Cardiac septum (tissue), 1 donor: ENCODE measurements at places on chromosomes 5 and 9. TPM values are rescaled to one million over a fixed set of nuclear protein-coding genes. Genes with fewer than 3 reads are reported as not detected.
A peak's percentile ranks its signal among the peaks of the same experiment; 100 is the strongest.

DNA sequence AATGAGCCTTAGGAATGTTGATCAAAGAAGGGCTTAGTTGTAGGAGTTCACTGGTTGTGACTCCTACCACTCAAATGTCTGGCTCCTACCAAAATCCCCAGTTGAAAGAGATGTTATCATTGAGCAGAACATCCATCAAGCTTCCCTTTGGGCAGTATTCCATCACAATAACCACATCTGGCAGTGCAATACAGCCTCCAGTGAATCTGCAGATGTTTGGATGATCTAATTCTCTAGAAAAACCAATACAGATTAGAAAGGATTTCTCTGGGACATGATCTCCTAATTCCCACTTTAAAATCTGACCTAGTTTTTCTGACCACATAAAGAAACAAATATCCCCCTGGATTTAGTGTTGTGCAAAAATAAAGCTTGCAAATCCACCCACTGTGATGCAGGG is 81.6 kb downstream of the TMEM215 start:
- DNase-seq: no peak

DNA sequence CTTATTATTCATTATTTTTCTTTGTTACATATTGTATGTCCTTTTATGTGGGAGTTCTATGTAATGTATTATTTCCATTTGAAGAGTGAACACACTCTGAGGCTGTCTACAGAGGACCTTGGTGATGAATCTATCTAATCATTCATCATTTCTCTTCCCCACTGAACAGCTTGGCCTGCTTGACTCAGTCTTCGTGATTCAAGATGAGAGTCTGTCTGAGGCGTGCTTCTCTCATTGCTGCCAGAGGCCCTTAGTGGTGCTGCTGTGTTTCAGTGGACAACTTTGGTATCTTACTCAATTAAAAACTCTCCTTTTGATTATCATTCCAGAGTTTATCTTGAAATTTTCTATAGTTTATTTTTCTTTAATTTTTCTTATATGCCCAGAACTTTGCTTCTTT is 318.1 kb upstream of the DAB2 start:
- no peak for DNase-seq

- DNase-seq: peak; percentile 49
Observed at GRCh38 chr9:138052635-138053320, 175.2 kb downstream of the CACNA1B start.

GRCh38 chr5:172106511-172107356 is 81.3 kb downstream of the STK10 start:
- peak; percentile 87 for DNase-seq

DNA sequence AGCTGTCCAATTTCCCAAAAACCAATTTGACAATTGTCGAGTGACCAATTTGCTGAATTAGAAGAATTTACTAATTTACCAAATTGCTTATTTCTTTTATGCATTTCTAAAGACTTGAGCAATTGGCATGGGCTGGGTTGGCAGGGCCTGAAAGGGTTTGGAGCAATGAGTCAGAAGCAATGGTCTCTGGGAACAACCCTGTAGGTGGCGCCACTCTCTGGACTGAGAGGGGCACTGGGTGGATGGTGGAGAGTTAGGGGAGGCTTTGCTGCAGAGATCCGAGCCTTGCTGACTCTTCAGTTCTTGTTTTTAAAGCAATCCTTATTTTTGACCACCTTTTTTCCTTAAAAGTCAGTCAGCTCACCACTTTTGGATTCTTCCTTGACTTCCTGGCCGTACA is 71.5 kb upstream of the RPS23 start:
- DNase-seq: no peak

GRCh38 chr5:102845041-102845440 is 89.9 kb downstream of the PAM start:
- DNase-seq: no peak

GRCh38 chr5:157942595-157942994 is 83.7 kb upstream of the CLINT1 start:
- no peak for DNase-seq

GRCh38 chr9:129575818-129576217 is 45.1 kb downstream of the C9orf50 start:
- DNase-seq: no peak

- DNase-seq: peak; percentile 61
Observed at GRCh38 chr9:93585695-93586094, 9.3 kb downstream of the PHF2 start.

GRCh38 chr5:168136340-168136739 is 155.1 kb upstream of the WWC1 start:
- no peak for DNase-seq

DNA sequence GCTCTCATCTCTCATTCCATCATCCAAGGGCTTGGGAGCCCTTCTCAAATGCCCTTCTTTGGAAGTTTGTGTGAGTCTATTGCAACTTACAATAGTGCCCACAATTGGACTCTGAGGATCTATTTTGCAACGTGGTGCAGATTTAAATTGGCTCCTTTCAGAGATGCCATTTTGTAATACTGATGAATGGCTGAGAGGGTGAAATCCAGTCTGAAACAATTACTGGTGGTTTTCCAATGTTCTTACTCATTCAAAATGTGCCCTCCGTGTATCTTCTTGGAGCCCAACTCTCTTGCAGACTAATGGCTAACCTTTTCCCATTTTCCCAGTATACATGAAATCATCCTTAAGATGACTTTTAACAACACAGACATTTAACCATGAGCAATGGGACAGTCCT is 6.1 kb downstream of the ZNF462 start:
- DNase-seq: no peak

- DNase-seq: no peak
Observed at GRCh38 chr5:181220178-181220515, 2.9 kb upstream of the TRIM41 start.

DNA sequence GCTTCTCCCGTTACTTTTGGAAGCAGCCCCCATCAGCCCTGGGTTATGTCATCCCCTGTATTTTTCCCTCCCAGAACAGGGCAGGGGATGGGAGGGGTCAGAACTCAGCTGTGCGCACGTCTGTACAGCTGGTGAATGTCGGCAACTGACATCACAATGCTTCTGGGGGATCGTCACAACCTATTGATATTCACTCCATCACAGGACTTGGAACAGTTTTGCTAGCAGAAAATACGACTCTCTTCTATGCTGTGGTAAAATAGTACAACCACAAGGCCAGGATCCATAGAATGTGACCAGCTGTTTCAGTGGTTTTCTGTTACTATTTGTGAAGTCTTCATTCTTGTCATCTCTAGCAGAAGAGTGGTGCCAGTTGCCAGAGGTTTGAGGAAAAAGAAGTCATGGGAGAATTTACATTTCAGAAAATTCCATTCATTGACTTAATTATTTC is 77.1 kb upstream of the KLF4 start:
- no peak for DNase-seq

DNA sequence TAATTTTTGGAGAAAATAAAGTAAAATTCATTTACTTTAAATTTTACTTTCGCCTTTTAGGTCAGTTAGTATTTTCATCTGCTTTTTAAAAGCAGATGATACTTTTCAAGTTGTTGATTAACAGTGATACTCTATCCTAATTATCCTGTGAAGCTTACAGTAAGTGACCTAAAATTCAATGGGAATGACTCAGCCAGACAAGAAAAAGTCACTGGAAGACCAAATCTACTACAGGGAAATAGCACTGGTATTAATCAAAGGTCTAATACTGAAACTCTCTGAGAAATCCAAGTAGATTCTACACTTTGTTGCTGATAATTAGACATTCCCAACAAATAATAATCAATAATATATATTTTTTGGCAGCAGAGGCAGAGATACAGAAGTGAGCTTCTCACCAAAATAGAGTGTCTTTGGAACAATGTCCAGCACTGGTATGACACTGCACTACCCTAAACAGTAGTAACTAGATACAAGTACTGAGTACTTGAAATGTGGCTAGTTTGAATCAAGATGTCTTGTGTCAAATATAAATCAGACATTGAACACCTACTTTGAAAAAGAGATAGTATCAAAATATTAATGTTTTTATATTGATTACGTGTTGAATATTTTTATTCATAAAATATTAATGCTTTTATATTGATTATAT is 22.8 kb upstream of the ELL2 start:
- no peak for DNase-seq

DNA sequence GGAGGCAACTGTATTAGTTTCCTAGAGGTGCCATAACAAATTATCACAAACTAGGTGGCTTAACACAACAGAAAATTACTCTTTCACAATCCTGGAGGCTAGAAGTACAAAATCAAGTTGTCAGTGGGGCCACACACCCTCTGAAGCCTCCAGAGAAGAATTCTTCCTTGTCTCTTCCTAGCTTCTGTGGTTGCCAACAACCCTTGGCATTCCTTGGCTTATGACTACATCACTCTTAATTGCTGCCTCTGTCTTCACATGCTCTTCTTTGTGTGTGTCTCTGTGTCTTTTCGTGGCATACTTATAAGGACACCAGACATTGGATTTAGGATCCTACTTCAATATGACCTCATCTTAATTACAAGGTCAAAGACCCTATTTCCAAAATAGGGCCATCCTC is 327.5 kb downstream of the CHSY3 start:
- DNase-seq: no peak

GRCh38 chr9:76526026-76526425 is 67.0 kb downstream of the GCNT1 start:
- no peak for DNase-seq

GRCh38 chr9:125887172-125887571 is 140.0 kb downstream of the PBX3 start:
- no peak for DNase-seq

DNA sequence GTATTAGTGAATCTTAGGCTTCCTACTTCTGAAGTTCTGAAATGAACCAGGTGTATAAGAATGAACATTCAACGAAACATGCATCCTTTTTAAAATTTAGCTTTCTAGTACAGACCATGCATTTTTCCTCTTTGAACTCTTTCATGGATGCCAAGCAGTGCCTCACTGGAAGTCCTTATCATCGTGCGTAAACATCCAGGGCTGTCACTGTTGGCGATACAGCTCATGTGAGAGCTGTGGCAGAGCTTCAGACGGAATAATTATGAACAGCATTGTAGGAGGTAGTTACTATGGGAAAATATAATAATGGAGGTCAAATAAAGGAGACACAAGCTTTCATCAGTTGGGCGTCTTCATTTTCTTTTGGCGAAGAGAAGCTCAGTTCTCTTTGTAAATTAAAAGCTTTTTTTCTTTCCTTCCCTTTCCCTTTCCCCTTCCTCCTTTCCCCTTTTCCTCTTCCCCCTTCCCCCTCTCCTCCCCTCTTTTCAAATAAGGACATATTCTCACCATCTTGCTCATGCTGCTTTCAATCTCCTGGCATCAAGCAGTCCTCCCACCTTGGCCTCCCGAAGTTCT is 167.3 kb downstream of the KDM4C start:
- no peak for DNase-seq

GRCh38 chr9:121658166-121658565 is 6.7 kb downstream of the DAB2IP start:
- DNase-seq: no peak

GRCh38 chr5:32600054-32600622 is 14.8 kb downstream of the SUB1 start:
- DNase-seq: no peak

DNA sequence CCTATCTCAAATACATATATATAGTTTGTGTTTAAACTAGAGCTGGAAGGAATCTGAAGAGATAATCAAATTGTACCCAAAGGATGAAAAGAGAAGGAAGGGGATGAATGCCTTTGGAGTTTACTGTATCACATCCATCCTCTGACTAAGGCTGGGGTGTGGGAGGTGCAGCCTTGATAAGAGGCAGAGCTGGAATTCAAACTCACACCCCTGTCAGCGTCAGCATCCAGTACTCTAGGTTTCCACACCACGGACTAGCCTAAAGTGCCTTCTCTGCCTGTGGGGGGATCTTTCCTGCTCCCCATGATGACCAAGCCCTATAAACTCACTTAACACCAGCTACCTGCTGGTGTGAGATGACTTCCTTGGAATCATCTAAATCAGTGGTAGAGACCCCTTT is 48.1 kb downstream of the EPB41L4B start:
- DNase-seq: no peak

GRCh38 chr5:135810188-135810943 is 24.1 kb upstream of the SLC25A48 start:
- DNase-seq: no peak

- no peak for DNase-seq
Observed at GRCh38 chr5:170289121-170289520, 8.5 kb downstream of the LCP2 start.

- no peak for DNase-seq
Observed at GRCh38 chr9:38171926-38172325, 102.9 kb upstream of the SHB start.

DNA sequence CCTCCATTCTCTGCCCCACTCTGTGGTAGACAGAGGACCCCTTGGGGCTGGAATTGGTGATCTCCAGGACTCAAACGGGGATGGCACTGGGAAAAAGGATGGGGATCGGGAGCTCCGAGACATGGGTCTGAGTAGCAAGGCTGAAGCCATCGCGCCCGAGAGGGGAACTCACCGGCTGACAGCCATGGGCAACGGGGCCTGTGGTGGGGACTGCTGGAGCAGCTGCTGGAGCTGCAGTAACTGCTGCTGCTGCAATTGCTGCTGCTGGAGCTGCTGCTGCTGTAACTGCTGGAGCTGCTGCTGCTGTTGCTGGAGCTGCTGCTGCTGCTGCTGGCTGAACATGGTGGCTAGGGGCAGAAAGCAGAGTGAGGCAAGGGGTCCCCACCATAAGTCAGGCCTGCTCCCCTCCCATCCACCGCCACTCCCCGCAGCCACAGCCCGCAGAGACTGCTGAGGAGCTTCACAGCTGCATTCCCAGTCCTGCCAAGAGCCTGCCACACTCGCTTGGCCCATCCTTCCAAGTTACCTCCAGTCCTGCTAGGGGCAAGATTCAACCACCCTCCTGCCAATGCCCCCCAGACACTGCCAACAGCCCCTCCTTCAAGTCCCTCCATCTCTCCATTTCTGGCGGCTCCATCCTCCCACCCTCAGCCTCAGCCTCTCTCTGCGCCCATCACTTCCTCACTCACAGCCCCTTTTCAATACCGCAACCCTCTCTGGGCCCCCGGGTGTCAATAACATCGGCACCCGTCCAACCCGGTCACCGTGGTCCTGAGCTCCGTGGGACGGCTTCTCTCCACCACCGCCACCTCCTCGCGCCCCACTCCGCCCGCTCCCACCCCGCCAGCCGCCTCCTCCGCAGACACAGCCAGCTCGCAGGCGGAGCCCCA is 611 bp downstream of the CIZ1 start:
- DNase-seq: no peak

GRCh38 chr9:133945977-133946753 is 46.0 kb downstream of the VAV2 start:
- DNase-seq: no peak

- no peak for DNase-seq
Observed at GRCh38 chr5:113060408-113061025, 83.9 kb downstream of the DCP2 start.

The NIM1K gene
- total RNA-seq: 0.08 TPM

The MOB3B gene
- total RNA-seq: 0.51 TPM

The IL11RA gene
- 59.4 TPM for total RNA-seq

The ERP44 gene
- total RNA-seq: 14.8 TPM

The AQP7 gene
- 80.4 TPM for total RNA-seq

The BARX1 gene
- 0.19 TPM for total RNA-seq

The OLFML2A gene
- total RNA-seq: 46.4 TPM

The ANGPTL2 gene
- total RNA-seq: 41.4 TPM

The IRGM gene
- total RNA-seq: not detected

The NDUFB6 gene
- 113 TPM for total RNA-seq

The CSF2 gene
- total RNA-seq: not detected

The SHROOM1 gene
- 4.7 TPM for total RNA-seq

The SLC6A3 gene
- total RNA-seq: 0.19 TPM

The NMRK1 gene
- total RNA-seq: 10.7 TPM

The PAXX gene
- total RNA-seq: 26.0 TPM

The FOXD4L4 gene
- not detected for total RNA-seq
